ENCODE measurements at places on chromosomes 1 and 21.

DNA sequence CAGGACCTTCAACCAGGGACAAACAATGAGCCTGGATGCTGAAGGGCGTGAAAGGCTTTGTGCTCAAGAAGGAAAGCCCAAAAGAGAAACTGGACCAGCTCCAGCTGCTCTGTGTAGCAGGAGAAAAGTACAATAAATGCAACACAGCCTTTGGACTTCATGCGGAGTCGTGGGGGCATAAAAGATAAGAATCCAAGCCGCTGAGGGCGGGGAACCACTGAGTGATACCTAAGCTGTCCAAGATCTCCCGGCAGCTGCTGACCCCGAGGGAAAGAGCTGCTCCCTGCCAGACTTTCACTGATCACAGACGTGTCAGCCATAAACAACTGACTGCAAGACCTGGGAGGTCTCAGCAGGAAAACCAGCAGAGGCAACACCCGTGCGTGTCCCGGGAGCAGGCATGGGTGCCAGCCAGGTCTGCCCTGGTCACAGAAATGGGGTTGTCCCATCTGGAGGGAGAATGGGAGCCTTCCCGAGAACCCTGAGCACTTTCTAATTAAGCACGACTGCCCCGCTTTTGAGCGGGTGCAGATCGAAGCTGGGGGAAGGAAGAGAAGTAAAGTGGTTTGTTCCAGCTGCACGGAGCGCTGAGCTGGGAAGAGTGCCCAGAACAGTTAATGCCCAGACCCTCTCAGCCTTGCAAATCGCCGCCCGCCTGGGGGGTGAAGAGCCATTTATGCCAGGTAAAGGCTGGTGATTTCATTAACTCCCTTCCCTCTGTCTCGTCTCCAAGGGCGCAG is 68.3 kb upstream of the TARDBP start:
- DNase-seq: no peak

- DNase-seq: no peak
These were observed 55.5 kb upstream of the EPS8L3 start for GRCh38 chr1:109818988-109819764.

GRCh38 chr1:23177438-23178380 is 9.1 kb upstream of the LUZP1 start:
- peak; percentile 94 for DNase-seq

DNA sequence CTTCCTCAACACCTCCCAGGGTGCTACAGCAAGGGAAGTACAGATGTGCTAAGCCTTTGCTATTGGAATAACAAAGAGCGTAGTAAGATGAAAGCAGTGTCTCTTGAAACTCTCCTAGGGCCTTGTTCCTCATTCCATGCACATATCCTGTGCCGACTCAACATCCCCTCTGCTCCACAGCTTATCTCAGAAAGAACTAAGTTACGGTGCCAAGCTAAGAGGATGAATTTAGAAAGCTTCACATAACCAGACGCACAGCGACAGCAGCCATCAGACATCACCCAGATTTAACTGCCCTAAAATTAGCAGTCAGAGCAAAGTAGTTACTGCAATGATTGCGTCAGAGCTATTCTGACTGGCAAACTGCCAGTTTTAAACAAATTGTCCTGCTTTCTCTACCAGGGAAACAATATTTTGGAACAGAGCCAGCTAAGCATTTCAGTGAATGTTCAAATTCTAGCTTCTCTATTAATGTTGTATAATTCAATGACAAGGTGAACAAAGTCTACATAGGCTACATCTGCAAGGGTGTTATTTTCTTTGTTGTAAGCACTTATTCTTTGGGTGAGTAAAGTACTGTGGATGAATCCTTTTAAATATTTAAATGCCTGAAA is 9.5 kb downstream of the SIPA1L2 start:
- no peak for DNase-seq

- peak; percentile 84 for DNase-seq
These were observed 1.1 kb downstream of the COL9A2 start for GRCh38 chr1:40315795-40316594.

DNA sequence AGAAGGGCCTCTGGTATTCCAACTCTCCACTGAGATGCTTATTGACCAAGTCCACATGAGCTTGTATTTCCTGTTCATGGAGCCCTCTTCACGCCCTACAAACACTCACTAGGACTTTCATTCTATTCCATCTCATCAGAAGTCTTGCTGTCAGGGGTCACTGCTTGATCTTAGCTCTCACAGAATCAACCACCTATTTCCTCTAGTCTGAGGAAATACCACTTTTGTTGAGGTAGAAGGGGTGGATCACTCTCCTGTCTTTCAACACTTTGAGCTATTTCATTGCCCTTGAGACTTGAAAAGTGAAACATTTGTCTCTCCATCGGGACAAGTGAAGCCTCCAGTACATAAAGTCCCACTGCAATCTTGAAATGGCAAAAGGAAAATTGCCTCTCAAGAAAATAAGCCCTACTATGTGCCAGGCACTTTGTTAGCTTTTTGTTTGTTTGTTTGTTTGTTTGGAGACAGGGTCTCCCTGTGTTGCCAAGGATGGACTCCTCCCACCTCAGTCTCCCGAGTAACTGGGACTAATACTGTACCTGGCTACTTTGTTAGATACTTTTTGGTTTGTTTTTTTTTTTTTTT is 19.8 kb upstream of the FAM110D start:
- DNase-seq: no peak

DNA sequence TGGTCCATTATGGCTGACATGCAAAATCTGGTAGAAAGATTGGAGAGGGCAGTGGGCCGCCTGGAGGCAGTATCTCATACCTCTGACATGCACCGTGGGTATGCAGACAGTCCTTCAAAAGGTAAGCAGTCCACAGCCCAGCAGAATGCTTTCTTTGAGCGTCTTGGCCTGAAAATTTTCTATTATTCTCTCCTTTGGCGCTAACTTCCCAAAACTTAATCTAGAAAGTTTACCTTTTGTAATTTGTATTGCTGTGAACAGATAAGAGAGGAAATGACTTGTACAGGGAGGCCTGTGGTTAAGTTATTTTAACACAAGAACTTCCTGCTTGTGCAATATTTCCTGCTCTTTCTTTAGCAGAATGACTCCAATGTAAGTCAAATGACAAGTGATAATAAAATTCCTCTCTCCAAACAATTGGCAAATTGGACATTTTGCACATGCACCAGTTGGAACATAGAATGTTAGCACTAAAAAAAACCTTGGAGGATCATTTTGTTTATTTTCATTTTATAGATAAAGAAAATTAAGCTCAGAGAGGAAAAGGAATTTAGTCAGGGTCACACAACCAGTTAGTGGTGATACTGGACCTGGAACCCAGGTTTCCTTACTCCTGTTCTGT is 18.9 kb downstream of the CAP1 start:
- no peak for DNase-seq

GRCh38 chr1:116375887-116376728 is 3.1 kb downstream of the ATP1A1 start:
- DNase-seq: peak; percentile 81

GRCh38 chr1:109640285-109640865 is 15.5 kb upstream of the GSTM4 start:
- peak; percentile 95 for DNase-seq

DNA sequence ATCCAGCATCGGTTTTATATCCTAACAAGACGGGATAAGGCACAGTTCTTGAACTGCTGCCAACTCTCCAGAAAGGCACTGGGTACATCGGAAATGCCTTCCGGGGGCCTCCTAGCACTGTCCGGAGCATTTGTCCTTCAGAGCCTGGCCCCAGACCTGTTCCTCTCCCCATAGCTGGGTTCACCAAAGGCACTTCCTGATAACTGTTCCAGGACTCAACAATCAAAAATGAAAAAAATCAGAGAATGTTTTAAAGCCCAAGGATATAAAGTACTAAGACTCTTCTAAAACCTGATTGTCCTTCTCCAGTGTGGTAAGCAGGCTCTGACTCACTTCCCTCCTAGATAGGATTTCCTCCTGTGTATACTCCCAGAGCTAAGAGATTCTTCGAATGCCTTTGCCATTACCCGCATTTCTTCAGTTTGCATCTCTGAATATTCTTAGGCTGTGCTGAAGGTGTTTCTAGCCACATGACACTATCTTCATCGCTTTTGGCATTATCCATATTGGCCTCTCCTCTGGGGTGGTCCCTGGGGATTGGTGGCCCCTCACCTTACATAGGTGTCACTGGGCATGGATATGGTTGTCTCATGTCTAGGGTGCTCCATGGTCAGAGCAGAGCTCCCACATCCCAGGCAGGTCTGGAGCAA is 112.9 kb downstream of the ZBTB18 start:
- DNase-seq: no peak

DNA sequence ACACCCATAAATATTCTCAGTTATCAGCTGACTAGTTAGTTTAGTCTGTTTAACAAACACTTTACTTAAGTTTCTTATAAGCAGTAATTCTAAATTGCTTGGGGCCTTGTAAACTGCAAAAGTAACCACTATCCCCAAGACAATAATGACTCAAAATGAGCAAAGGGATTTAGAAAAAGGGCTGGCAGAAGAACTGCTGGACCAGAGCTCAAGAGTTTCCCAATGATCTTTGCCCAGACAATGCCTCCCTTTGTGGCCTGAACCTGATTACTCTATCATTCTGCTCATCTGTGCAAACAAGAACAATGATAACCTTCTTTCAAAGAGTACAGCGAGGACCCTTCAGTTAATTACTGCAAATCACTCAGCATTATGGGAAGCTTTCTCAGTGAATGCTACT is 123.5 kb downstream of the TIAM1 start:
- no peak for DNase-seq

DNA sequence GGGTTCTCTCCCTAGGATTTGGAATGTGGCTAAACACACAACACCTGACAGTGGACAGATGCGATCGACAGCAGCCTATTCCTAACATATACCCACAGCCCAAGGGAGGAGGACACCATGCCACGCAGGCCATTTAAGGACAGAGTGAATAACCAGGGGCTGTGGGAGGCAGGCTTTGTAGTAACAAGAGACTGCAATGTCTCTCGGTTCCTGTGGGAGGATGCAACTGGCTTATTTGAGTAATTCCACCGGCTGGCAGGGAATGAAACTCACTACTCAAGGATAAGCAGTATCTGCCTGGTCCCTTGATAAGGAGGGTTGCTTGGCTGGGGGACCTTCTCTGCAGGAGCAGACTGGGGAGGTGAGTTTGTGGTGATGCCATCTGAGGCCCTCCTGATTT is 109.6 kb downstream of the PCP4 start:
- DNase-seq: no peak

DNA sequence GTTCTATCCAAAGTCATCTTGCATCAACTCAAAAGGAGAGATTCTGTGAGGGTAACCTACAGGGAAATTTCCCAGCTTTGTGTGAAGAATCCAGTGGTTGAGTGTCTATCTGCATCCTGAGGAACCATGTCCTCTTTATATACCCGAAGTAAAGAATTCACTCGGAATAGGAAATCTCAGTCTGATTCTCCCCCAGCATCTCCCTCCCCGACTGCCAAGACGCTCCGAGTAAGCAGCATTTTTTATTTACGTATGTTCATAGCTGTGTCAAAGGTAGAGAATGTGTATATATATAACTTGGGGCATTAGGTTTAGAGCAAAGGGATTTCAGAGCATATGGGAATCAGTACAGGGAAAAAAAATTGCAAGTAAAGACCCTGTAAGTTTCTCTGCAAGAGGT is 170.2 kb downstream of the SYT2 start:
- no peak for DNase-seq

DNA sequence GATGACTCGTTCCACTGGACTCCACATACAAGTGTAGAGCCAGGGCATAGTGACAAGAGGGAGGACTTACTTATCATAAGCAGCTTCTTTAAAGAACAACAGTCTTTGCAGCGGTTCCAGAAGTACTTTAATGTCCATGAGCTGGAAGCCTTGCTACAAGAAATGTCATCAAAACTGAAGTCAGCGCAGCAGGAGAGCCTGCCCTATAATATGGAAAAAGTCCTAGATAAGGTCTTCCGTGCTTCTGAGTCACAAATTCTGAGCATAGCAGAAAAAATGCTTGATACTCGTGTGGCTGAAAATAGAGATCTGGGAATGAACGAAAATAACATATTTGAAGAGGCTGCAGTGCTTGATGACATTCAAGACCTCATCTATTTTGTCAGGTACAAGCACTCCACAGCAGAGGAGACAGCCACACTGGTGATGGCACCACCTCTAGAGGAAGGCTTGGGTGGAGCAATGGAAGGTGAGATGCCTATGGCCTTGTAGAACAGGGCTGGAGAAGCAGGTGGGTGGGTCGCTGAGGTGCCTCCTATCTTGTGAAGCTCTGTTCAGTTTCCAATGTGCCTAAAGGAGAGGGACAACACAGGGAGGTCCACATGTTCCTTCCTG is 12.1 kb downstream of the MIA3 start:
- no peak for DNase-seq

DNA sequence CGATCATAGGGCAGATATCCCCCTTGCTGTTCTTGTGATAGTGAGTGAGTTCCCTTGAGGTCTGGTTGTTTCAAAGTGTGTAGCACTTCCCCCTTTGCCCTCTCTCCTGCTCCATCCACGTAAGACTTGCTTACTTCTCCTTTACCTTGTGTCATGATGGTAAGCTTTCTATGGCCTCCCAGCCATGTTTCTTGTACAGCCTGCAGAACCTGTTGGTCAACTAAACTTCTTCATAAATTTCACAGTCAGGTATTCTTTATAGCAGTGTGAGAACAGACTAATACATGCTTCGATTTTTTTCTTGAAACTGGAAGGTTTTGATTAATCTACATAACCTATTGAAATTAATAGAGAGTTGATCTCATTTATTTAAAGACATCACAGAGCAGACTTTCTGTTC is 302.5 kb upstream of the PBX1 start:
- no peak for DNase-seq

DNA sequence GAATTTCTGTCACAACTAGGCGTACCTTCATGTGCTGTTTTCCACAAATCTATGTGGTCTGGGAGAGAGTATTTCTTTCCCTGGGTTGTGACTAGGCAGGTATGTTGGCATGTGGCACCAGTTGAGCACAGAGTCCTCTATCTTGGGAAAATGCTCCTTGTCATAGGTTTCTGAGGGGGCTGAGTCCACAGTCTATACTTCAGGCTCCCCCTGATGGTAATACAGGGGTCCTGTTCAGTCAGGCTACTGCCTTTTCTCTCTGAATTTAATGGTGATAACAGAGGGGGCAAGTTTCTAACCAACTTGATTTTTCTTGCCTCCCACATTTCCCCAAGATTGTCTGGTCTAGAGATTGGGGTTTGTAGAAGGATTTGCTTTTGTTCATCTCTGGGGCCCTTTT is 35.8 kb downstream of the VANGL1 start:
- DNase-seq: no peak

DNA sequence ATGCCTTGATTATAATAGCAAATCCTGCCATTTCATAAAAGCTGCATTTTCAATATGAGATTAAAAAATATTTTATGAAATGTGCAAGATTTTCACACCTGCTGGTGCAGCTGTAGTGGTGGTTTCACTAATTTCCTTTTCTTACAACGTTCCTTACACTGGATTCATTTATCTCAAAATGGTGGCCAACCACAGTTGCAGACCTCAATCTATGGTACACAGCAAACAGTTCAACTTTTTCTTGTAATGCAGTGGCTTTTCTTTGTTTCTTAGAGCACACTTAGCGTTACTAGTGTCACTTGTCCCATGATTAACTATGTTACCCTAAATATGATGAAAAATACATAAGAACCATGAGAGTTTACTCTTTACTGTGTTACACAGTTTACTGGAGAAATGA is 32.7 kb downstream of the FCER1A start:
- no peak for DNase-seq

Measured in spleen (tissue), 13 donors.